ENCODE measurements at places on chromosomes 1 and 21.

DNA sequence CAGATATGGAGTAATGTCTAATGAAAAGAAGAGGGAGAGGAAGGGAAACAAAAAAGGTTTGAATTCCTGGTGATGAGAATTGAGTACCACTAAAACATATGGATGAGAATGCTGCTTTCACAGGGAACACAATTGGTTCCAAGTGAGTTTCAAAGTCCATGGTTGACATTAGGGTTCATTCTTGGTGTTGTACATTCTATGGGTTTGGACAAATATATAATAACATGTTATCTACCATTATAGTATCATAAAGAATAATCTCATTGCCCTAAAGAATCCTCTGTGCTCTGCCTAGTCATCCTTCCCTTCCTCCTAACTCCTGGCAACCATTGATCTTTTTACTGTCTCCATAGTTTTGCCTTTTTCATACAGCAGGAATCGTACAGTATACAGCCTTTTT lies 20.1 kb downstream of the TMCO1 start:
- no peak for DNase-seq

GRCh38 chr1:205171369-205171768 lies 40.1 kb downstream of the DSTYK start:
- no peak for DNase-seq

DNA sequence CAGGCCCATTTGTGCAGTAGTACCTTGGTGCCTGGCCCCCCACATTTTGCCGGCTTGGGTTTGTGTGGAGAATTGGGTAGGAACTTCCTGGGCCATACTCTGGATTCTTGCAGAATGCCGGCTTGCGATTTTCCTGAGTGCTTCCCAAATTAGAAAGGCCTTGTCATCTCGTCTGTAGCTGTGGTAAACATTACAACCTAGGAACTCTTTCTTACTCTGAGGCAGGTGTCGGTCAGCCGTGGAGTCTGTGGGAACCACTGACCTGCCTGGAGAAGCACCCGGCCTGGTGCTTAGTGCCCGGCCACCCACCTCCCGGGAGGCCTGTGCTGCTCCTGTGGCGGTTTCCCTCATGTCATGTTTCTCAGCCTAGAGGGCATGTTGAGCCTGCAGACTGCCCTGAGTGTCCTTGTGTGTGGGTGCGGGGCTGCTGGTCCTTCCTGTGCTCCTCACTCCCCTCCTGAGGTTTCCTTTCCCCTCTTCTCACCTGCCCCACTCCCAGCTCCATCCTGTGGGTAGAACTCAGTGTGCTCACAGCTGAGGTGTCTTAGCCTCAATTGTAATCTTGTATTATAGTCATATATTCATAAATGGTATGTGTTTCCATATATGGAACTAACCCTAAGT lies 64.7 kb downstream of the S100B start:
- no peak for DNase-seq

DNA sequence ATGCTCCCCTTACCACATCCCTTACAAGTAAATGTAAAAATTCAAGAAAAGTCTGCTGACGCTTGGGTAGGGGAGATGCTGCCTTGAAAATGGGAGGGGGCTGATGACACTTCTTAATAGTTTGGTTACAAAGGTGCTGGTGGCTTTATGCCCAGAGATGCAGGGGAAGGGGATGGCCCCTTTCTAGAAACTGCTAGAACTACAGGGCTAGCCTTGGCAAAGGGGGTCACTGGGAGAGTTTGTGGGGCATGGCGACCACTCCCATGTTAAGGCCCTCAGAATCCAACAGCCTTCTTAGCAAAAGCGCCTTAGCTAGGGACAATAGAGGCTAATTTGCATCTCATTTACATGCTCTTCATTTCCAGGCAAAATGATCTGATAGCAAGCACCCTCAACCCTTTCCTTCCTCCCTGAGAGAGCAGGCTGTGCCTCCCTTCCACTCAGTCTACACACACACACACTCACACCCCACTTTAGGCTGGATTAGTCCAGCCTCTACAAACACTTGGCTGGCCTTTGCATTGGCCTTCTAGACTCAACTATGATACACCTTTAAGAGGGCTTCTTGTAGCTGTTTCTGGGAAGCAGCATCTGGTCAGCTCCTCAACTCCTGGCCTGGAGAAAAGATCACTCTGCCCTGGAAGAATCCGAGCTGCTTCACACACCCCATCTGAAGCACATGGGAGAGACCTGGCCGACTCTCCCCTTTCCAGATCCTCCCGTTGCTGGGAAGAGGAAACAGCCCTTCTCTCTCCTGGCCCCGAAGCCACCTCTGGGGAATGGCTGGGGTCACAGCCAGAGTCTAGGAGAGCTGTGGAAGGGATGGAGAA lies 1.7 kb downstream of the SEMA6C start:
- no peak for DNase-seq

- DNase-seq, result no peak
Observed at GRCh38 chr21:44838039-44838895, 20.4 kb upstream of the SUMO3 start.

Measured in NB4 (cell line).